ENCODE measurements at places on chromosomes 3 and 15.

GRCh38 chr3:100402256-100402655, 917 bp downstream of the LNP1 start:
- peak; percentile 42 for DNase-seq

- no peak for DNase-seq
Measured at GRCh38 chr3:154148541-154148940, 27.4 kb downstream of the ARHGEF26 start.

DNA sequence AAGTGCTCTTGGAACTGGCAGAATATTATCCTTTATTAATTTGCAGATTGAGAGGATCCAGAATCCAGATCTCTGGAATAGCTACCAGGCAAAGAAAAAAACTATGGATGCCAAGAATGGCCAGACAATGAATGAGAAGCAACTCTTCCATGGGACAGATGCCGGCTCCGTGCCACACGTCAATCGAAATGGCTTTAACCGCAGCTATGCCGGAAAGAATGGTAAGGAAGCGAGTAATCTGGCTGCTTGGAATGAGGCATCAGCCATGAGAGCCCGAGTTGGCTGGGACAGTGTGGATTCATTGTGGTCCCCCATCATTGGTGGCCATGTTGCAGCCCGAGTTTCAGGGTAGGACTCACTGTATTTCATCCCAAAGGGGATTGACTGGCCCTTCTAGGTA, 47.1 kb downstream of the PARP14 start:
- no peak for DNase-seq

- DNase-seq: no peak
Measured at GRCh38 chr3:174821477-174821876, 37.7 kb upstream of the NAALADL2 start.

DNA sequence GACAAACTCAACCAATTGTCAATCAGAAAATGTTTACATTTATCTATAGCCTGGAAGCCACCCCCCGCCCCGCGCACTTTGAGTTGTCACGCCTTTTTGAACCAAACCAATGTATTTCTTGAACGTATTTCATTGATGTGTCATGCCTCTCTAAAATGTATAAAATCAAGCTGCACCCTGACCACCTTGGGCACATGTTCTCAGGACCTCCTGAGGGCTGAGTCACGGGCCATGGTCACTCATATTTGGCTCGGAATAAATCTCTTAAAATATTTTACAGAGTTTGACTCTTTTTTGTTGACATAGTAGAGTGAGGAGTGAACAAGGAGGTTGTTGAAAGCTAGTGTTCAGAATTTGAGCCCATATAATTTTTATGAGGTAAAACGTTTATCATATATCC, 6.5 kb downstream of the MCTP2 start:
- DNase-seq: no peak

- DNase-seq: no peak
Measured at GRCh38 chr3:30634761-30635735, 28.6 kb downstream of the TGFBR2 start.

- no peak for DNase-seq
Measured at GRCh38 chr15:85540085-85540797, 159.8 kb downstream of the AKAP13 start.

GRCh38 chr3:177335728-177336127, 138.4 kb upstream of the TBL1XR1 start:
- DNase-seq: no peak

DNA sequence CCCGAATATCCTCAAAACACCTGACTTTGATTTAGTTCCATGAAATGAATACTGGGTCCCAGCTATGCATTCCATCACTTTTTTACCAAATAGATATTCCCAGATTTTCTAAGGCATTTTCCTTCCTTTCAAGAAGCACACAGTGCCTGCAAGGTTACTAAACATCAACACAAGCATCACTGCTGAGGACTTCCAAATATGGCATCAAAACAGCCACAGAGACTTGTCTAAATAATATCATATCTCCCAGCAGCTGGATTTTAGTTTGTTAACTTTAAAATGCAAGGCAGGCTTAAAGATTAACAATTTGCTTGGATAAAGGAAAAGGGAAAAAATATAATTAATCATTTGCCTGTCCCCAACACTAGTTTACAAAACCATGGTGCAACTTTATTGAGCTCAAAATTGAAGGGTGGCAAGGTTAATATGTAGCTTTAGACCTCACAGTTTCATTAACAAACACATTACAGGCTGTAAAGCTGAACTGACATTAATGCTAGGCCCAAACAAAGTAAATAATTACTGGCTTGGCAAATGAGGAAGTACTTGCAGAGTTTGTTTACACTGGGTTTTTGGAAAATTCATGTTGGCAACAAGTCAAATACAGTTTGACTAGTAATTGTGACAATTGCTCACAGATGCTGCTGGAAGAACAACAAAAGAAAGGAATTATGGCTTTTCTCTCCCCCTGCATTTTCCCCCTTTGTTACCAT, 401.7 kb upstream of the CDIN1 start:
- DNase-seq: no peak

- DNase-seq: no peak
Measured at GRCh38 chr3:54710954-54711353, 216.9 kb downstream of the LRTM1 start.

DNA sequence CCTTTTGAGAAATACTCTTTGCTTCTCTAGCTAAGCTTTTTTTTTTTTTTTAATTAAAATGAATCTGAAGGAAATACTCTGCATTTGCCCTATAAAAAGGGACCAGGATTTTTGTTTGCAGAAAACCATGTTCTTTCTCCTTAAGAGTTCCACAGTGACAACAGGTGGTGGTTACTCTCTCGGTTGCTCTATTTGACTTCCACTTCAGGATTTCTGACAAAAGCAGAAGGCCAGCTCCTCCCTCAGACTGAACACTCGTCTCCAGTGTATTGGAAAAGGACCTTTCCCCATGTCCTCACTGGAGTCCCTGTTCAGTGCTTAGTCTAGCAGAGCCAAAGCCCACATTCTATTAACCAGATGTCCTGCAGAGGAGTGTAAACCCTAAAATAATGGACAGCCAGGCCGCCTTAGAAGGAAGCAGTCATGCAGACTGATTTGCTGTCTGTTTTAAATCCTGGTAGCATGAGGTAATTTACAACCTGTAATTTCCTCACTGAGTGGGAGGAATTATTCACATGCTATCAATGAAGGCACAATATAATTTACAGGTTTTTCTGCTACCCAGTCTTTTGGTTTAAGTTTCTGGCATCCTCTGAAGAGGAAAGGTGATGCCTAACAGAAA, 599.3 kb downstream of the PYDC2 start:
- no peak for DNase-seq

DNA sequence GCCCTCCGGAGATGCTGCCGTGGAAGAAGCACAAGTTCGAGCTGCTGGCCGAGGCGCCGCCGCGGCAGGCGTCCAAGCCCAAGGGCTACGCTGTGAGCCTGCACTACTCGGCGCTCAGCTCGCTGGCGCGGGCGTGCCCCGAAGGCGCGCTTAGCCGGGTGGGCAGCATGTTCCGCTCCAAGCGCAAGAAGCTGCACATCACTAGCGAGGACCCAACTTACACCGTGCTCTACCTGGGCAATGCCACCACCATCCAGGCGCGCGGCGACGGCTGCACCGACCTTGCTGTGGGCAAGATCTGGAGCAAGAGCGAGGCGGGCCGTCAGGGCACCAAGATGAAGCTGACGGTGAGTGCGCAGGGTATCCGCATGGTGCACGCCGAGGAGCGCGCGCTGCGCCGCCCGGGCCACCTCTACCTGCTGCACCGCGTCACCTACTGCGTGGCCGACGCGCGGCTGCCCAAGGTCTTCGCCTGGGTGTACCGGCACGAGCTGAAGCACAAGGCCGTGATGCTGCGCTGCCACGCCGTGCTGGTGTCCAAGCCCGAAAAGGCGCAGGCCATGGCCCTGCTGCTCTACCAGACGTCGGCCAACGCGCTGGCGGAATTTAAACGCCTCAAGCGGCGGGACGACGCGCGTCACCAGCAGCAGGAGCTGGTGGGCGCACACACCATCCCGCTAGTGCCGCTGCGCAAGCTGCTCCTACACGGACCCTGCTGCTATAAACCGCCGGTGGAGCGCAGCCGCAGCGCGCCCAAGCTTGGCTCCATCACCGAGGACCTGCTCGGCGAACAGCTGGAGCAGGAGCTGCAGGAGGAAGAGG, 1.3 kb downstream of the FAM43A start:
- DNase-seq: peak; percentile 49

DNA sequence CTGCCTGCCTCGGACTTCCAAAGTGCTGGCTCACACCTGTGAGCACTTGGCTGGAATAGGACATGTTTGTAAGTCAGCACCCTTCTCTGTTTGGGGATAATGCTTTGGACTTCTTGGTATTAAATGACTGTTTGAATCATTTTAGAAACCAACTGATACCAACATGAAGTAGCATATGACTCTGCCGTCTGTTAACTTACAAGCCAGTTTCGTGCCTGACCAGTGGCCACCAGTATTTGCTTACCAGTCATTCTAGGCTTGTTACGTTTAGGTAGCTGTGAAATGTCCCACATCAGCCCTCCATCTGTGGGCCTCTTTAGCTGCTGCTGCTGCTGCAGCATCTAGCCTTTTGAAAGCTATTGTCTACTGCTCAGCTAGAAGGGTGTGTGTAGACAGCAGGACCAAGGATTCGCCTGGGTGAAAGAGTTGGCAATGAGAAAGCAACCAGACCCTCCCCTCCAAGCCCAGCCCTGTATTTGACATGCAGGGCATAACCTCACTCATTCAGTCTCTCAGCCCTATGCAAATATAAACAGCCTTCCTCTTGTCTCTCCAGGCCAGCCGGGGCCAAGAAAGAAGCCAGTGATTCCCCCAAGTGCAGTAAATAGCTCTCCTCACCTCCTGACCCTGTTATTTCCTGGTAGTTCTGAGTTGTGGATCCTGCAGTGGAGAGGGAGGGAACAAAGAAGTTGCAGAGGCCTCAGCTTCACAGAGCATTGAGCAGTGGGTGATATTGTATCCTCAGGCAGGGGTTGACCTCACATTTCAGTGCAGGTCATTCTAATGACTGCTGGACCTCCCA, 51.0 kb downstream of the NKIRAS1 start:
- DNase-seq: no peak

- DNase-seq: no peak
Measured at GRCh38 chr3:65761446-65762234, 277.1 kb downstream of the MAGI1 start.

DNA sequence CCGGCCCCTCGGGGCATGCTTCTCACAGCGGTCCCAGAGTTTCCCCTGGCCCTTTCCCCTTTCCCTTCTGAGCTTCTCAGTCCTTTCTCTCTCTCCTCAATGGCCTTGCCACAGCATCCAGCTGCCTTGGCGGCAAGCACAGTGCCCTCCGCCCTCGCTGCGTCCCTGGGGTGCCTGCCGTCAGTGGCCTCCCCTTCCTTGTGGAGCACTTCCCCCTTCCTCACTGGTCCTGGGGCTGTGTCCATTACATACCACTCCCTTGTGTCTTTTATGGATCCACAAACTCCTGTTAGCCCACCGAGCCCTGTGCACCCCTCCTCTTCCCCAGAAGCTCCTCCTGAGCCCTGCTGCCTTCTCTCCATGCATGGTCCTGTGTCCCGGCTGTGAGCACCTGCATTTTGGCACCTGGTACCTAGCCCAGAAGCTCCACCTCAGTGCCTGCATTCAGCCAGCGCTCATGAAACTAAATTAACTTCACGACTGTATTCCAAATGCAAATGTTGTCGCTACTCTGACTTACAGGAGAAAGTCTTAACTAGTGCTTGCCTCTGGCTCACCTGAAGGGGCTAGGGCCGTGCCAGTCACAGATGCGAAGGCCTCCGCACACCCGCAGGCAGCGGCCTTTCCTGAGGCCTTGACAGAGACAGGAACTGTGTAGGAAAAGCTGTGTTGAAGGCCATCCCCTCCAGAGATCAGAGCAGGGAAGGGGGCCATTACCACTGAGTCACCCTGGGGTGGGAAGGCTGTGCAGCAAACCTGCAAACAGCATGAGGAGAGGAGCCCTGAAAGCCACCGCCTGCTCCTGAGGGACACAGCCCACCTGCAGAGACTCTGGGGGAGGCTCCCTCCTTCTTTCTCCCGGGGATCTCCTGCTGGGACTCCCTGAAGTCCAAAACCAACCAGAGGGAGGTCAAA, 19.1 kb upstream of the KLF13 start:
- no peak for DNase-seq

DNA sequence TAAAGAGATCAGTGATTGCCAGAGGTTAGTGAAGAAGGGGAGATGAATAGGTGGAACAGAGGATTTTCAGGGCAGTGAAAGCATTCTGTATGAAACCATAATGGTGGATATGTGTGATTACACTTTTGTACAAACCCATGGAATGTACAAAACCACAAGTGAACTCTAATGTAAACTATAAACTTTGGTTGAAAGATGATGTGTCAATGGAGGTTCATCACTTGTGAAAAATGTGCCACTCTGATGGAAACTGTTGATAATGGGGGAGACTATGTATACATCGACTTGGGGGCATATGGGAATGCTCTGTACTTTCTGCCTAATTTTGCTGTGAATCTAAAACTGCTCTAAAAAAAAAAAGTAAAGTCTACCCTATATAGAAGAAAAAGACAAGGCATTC, 68.7 kb upstream of the ARHGEF3 start:
- no peak for DNase-seq

- no peak for DNase-seq
Measured at GRCh38 chr15:39404767-39405181, 176.1 kb upstream of the THBS1 start.

- no peak for DNase-seq
Measured at GRCh38 chr3:45932112-45932511, 11.2 kb upstream of the CXCR6 start.

DNA sequence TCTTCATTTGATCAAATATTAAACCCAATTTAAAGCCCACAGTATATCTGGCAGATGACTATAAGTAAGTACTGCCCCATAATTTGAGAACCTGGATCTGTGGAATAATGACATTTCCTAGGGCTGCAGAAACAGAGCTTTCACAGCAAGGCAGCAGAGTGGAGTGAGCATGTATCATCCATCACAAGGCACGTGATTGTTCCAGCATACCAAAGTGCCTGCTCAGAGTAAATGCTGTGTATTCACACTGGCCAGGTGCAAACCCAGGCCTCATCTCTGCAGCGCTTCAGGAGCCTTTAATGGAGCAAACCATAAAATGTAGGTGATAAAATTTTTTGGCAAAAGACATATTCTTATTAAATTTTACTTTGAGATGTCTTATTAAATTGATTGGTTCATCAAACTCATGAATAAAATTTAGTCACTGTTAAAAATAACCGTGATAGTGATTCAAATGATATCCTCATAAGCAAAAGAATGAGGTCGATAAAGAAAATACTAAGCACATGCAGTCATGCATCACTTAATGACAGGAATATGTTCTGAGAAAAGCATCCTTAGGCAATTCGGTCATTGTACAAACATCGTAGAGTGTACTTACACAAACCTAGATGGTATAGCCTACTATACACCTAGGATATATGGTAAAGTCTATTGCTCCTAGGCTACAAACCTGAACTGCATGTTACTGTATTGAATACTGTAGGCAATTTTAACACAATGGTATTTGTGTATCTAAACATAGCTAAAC, 99.3 kb upstream of the SLC24A5 start:
- DNase-seq: no peak

- no peak for DNase-seq
Measured at GRCh38 chr3:170090601-170090981, 52.8 kb downstream of the GPR160 start.

All from RPMI8226 (cell line).